Progenitor cell of endocrine pancreas (in vitro differentiated cells): ENCODE measurements at places on chromosomes 2 and 18.

DNA sequence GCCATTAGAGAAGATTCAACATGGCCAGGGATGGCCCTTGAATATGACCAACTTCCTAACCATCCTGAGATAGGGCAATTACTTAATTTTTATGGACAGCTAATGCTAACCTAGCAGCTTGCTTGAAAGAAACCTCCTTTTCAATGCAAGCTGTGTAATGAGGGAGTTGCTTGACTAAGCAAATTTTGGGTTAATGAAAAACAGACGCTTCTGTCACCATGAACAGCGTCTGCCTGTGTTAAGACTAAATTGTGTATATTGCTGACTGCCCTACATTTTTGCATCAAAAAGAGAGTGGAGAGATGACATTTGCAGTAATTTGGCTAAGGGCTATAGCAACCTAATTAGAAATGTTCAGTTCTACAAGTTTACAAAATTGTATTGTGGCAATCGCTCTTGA, 319.2 kb upstream of the LRATD1 start:
- no peak overlapping the region for H3K27ac ChIP-seq
- no peak overlapping the region for H3K4me3 ChIP-seq
- peaks cover 8% of the 10 kb centered on the region for H3K4me1 ChIP-seq
- no peaks in the 10 kb centered on the region for H3K36me3 ChIP-seq
- no peaks in the 10 kb centered on the region for H3K27me3 ChIP-seq

DNA sequence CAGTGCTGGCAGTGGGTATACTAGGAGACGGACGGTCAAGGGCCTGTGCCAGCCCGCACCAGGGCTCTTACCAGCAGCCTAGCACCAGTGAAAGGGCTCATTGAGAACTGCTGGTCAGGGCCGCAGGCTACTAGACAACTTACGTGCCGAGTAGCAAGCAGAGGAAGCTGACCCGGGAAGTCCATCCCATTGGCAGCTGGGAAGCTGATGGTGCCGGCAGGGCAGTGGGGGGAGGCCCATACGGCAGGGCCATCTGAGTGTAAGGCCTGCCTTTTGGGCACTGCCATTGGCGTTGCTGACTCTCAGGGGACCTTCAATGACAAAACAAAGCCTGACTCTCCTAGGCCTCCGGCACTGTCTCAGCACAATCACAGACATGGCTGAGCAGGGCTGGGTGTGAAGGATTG, 20.6 kb downstream of the EFR3B start:
- no peak overlapping the region for H3K4me3 ChIP-seq
- no peaks in the 10 kb centered on the region for H3K27me3 ChIP-seq
- peaks cover 8% of the 10 kb centered on the region for H3K4me1 ChIP-seq
- peaks cover 5% of the 10 kb centered on the region for H3K36me3 ChIP-seq
- no peak for DNase-seq

DNA sequence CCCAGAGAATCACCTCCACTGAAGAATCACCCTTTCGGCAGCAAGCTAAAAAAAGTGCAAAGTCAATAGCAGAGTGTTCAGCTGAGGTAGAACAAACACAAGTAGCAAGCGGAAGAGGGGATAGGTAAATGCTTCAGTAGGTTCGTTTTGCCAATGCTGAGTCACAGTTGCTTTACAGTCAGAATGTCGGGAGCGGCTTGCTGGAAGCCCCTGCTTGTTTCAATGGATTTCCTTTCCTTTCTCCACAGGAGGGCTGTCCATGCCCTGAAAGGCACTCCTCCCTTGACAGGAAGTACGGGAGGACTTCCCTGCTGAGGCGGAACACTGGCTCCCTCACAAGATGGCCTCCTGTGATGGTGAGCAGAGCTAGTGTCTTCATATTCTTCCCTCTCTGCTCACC, 146.2 kb upstream of the LYPD1 start:
- no peaks in the 10 kb centered on the region for H3K36me3 ChIP-seq
- no peaks in the 10 kb centered on the region for H3K27me3 ChIP-seq
- no peak overlapping the region for H3K27ac ChIP-seq
- DNase-seq, result no peak

DNA sequence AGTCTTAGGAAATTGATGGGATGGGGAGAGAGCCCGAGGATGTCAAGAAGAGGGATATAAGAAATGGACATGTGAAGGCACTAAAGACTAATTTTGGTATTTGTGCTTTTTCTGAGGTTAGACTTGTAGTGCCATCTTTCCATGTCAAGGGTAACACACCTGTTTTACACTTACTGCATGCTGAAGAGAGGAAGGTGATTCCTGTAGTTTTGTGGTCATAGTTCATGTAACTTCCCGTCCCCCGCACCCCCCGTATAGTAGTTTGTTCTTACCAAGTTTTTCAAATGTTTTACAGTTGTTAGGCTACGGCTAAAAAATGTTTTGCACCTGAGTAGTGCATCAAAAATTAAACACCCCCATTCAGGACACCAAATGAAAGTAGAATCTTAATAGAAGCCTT, 73.8 kb downstream of the CLIP4 start:
- no peak overlapping the region for H3K27ac ChIP-seq
- H3K4me1 ChIP-seq, result no peaks in the 10 kb centered on the region
- H3K4me3 ChIP-seq, result no peak overlapping the region
- peaks cover 10% of the 10 kb centered on the region for H3K36me3 ChIP-seq
- DNase-seq, result no peak
- H3K27me3 ChIP-seq, result no peaks in the 10 kb centered on the region

DNA sequence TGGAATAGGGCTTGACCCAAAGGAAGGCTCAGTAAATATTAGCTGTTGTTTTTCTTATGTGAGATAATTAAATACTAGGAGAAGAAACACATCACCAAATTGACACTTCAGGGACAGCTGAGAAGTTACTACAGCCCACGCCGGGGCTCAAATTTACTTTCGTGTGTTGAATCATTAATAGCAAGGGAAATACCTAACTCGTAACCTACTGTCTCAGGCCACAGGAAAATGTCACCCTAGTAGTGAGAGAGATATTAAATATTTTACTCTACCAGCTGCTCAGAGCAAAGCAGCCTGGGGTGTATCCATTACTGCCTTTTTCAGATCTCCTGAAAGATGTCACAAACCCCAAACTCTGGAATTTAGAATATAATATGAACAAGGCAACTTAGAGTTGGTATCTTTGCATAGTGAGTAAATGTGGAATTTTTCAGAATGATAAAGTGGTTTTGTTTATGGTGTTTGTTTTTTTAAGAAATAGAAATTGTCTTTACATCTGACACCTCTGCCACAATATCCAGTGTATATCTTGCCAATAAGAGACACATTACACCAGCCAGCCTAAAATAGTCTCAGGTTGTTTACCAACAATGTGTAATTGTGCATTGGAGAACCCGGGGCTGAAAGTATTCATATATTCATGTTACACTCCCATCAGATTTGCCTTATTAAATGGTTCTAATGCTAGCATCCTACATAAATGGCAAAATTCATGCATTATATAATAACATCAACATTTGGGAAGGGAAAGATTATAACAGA, 48.4 kb downstream of the ATP8B1 start:
- no peak for DNase-seq
- peaks cover 16% of the 10 kb centered on the region for H3K36me3 ChIP-seq
- no peaks in the 10 kb centered on the region for H3K27me3 ChIP-seq

DNA sequence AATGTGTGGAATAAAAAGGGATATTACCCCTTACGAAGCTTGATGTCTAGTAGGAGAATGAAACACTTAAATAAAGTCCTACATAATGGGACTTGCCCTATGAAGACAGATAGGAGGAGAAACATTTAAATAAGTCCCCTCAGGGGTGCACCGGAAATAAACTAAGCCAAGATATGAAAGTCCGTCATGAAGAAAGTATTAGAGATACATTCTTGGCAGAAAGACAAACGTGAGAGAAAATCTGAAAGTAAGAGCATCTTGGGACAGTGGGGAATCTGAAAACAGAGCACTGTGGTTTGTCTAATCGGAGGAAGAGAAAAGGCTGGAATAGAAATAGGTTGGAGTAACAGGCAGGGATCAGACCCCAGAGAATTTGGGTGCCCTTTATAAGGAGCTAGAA, 516.9 kb upstream of the DSEL start:
- H3K36me3 ChIP-seq, result no peaks in the 10 kb centered on the region
- H3K27me3 ChIP-seq, result peaks cover 15% of the 10 kb centered on the region
- H3K27ac ChIP-seq, result no peak overlapping the region
- no peak for DNase-seq
- H3K4me3 ChIP-seq, result no peak overlapping the region

- H3K4me3 ChIP-seq, result no peak overlapping the region
- H3K27ac ChIP-seq, result no peak overlapping the region
- no peak for DNase-seq
- no peaks in the 10 kb centered on the region for H3K27me3 ChIP-seq
Measured at GRCh38 chr2:47009253-47009767, 93.7 kb upstream of the MCFD2 start.

DNA sequence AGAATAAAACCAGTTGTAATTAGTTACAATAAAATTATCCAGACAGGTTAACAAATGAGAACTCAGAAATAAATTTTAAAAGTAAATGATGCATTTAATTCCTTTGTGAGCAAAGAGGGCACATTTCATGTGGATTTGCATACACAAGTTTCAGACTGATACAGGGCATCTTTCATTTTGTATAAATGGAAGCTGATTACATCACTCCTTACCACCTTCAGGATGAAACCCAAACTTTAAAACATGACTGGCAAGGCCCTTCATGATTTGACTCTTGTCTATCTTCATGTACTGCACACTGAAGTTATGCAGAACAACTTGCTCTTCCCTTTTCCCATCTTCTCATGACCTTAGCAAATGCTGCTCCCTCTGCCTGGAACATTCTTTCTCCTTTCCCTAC, 26.9 kb downstream of the EFEMP1 start:
- H3K36me3 ChIP-seq, result no peaks in the 10 kb centered on the region
- H3K27me3 ChIP-seq, result no peaks in the 10 kb centered on the region
- H3K4me1 ChIP-seq, result peaks cover 8% of the 10 kb centered on the region
- no peak for DNase-seq
- H3K27ac ChIP-seq, result no peak overlapping the region

DNA sequence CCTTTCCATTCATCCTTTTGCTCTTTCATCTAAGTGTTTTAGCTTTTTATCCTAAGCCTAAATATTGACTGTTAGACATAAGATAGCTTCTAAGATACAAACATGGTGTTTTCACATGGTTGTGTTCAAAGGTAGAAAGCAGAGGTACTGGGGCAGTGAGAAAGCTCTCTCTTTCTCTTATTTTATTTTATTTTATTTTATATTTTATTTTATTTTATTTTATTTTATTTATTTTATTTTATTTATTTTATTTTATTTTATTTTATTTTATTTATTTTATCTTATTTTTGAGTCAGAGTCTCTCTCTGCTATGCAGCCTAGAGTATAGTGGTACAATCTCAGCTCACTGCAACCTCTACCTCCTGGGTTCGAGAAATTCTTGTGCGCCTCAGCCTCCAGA, 287.2 kb downstream of the IKZF2 start:
- no peak for DNase-seq
- no peaks in the 10 kb centered on the region for H3K27me3 ChIP-seq
- H3K36me3 ChIP-seq, result peaks cover 9% of the 10 kb centered on the region
- H3K27ac ChIP-seq, result no peak overlapping the region
- H3K4me3 ChIP-seq, result no peak overlapping the region
- H3K4me1 ChIP-seq, result no peaks in the 10 kb centered on the region

DNA sequence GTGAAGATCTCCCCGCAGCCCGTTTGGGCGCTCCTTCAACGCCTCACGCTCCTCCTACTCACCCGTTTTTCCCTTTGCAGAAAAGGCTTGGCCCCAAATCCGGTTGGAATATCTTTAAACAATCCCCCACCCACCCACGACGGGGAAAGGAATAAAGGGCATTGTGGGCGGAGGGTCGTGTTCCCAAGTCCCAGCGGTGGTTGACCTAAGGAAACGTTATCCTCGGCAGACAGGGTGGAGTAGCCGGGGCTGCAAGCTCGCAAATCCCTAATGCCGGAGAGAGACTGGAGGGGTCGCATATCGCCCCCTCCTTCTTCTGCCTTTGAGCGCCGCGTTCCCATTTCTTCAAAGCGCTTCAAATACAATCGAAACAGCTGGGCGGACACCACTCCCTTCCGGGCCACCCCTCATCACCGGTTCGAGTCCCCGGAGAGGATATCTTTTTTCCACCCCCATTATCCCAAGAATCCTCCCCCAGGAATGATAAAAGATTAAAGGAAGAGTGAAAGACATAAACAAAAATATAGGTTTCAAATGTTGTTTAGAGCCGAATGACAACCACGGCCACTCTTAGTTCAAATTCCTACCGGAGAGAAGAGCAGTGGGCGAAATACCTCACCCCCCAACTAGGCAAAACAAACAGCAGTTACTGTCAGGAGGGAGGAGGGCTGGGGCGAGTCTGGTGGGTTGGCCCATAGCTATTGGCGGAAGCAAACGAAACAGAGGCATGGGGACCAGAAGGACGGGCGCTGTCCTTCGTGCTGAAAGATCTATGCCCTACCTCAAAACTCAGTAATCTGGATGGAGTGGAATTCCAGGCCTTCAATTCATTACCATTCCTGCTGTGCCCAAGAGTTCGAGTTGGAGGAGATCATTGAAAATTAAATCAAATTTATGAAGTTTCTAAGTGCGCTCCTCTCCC, 2.8 kb upstream of the GAD1 start:
- peaks cover 19% of the 10 kb centered on the region for H3K4me1 ChIP-seq
- H3K4me3 ChIP-seq, result no peak overlapping the region
- no peaks in the 10 kb centered on the region for H3K36me3 ChIP-seq

- H3K27ac ChIP-seq, result peak overlapping the region; percentile 13
- peak; percentile 34 for DNase-seq
- H3K27me3 ChIP-seq, result no peaks in the 10 kb centered on the region
Measured at GRCh38 chr18:9575558-9575957, 38.8 kb downstream of the PPP4R1 start.

GRCh38 chr18:31247574-31248199, 70.3 kb upstream of the DSG1 start:
- DNase-seq, result no peak
- H3K27ac ChIP-seq, result peak overlapping the region; percentile 52
- no peak overlapping the region for H3K4me3 ChIP-seq
- no peaks in the 10 kb centered on the region for H3K36me3 ChIP-seq
